NCI-H1092 treated with DMSO at 0.1 percent for 48 hours (cell line): ENCODE measurements at places on chromosomes 5 and 9.
A peak's percentile ranks its signal among the peaks of the same experiment; 100 is the strongest.

GRCh38 chr9:112091810-112092209, 83.3 kb downstream of the SUSD1 start:
- peak; percentile 39 for DNase-seq

DNA sequence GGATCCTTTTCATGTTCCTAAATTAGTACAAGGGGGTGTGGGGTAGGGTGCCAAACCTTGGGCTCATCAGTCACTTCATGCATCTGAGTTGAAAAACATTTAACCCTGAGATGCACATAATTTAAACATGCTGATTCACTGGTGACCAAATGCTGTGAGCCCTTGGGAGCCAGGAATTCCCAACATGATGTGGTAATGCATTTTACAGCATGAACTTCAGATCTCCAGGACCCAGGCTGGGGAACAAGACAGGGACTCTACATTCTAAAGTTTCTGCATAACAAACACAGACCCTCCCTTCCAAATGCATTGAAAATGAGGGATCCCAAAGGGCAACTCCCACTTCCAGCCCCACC, 322.2 kb downstream of the NDUFS4 start:
- no peak for DNase-seq

DNA sequence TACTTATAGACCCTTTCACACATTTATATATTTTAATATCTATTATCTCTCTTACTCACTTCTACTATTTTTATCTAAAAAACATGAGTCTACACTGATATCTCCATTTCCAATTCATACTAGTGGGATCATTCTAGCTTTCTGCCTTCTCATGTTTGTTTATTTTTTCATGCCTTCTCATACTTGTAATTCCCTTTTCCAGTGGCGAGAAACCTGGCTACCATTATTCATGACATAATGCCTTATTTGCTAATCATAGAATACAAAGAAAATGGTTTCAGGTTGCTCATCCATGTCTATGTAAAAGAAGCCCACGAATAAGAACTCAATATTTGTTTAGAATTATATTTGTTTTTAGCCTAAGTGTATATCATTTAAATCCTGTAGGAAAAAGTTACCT, 232.7 kb upstream of the ACTBL2 start:
- DNase-seq = no peak

GRCh38 chr5:95859661-95860060, 37.1 kb upstream of the GLRX start:
- no peak for DNase-seq

- DNase-seq = no peak
Observed at GRCh38 chr5:137114529-137114928, 384.6 kb downstream of the SPOCK1 start.

DNA sequence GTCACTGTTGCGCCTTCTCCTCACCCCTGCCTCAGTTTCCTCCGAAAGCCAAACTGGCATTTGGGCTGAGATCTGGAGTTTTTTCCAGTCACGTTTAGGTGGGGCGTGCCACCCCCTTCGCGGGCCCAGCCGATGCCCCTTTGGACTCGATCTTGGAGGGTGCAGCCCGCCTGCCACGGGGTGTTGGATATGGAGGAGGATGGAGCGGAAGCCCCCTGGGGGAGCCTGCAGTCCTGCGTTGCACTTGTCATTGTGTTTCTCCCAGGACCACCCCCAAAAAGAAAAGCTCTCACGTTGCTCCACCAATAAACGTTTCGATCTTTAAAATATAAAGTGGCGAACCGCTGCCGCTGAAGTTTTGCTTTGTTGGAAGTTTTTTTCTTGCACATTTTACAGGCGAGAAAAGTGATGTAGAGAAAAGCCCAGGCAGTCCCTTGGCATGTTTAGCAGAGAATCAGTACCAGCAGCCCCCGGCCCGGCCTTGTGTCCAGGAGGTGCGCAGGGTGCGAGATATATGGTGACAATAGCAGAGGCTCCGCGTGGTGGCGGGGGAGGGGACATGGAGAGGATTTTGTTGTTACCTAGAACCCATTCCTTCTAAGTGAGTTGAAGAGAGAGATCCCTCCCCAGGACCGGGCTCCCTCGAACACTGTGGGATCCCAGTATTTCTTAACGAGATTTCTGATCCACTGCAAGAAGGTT, 681 bp downstream of the F2R start:
- DNase-seq = no peak

- no peak for DNase-seq
Observed at GRCh38 chr5:125476901-125477585, 730.6 kb upstream of the ZNF608 start.

DNA sequence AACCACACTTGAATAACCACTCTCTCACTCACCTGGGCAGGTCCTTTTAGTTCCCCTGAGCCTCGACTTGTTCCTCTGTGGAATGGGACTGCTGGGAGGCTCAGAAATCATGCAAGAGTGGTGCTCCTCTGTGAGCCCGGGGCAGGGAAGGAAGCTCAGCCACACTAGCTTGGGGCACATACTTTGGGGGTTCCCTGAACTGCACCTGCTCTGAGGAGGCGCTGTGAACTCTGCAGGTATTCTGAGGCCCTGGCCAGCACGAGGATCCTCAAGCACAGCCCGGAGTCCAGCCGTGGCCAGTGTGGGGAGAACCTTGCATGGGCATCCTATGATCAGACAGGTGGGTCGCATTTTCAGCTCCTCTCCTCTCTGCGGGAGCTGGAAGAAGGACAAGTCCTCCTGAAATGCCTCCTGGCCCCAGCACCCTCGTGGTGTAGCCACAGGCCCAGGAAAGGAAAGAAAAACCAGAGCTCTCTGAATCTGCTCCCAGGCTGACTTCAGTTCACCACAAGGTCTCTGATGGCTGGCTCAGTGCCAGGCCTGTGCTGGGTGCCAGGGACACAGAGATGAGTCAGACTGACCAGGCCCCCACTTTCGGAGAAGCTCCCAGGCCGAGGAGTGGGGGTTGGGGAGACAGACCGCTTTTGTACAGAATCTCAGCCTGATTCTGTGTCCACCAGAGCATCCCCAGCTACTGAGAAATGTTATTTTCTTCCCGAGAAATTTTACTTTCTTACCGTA, 11.9 kb downstream of the GLIPR2 start:
- DNase-seq = no peak

GRCh38 chr9:107153336-107153735, 129.7 kb upstream of the RAD23B start:
- no peak for DNase-seq
